Activated naive CD8-positive, alpha-beta T cell treated with anti-CD3 and anti-CD28 coated beads for 36 hours (primary cell): ENCODE measurements at places on chromosomes 7 and 10. TPM values are rescaled to one million over a fixed set of nuclear protein-coding genes. Genes with fewer than 3 reads are reported as not detected.

Gene FKBP6
- not detected for total RNA-seq

Gene IRF5
- total RNA-seq = 4.0 TPM

Gene NPC1L1
- total RNA-seq = not detected

Gene GNG11
- not detected for total RNA-seq

Gene CYP3A5
- total RNA-seq = not detected

Gene LIPM
- not detected for total RNA-seq

Gene IFIT5
- total RNA-seq = 16.5 TPM

Gene ADAM22
- total RNA-seq = 3.5 TPM

Gene CPEB3
- total RNA-seq = 1.9 TPM

Gene HHEX
- total RNA-seq = 0.38 TPM

Gene NEUROD6
- total RNA-seq = not detected

Gene DNTT
- not detected for total RNA-seq

Gene C10orf143
- 3.3 TPM for total RNA-seq

Gene KIAA1549
- total RNA-seq = 1.7 TPM

Gene SMKR1
- 6.1 TPM for total RNA-seq

Gene OGDHL
- total RNA-seq = 0.46 TPM
